ENCODE measurements at places on chromosomes 4 and X.

GRCh38 chr4:75004755-75005668, 72.1 kb downstream of the PARM1 start:
- DNase-seq = no peak

DNA sequence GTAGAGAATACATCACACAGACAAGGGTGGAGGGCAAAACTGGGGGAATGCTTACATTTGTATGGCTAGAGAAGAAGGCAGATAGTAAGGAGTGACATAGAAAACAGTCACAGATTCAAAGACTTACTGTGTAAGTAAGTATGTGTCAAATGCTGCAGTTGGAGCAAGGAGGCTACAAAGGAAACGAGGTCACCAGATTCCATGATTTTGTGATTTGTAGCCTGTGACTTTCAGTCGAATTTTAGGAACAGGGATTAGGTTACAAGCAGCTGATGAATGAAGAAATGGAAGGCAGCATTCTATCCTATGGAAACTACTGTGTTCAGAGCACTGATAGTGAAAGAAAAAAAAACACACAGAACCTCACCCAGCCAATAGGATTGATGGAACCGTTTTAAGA, 407.9 kb downstream of the IL15 start:
- no peak for DNase-seq

DNA sequence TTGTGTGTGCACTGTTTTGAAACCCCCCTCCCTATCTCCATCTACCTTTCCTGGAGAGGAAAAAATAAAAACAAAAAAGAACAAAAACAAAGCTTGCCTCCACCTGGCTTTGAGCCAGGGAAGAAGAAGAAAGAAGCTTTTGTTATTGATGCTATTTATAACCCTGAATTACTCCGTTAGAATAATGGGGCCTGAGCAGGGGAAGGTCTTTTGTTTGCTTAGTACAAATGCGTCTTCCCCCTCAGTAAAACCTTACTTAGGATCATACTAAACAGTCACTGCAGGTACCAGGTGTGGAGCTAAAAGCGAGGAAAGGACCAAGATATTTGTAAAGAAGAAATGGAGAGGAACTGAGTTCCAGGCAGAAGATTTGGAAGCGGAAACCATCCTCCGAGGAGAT, 352.1 kb downstream of the KCNIP4 start:
- DNase-seq = no peak

- no peak for DNase-seq
These were observed 41.7 kb downstream of the PTTG2 start for GRCh38 chr4:38001927-38002326.
